ENCODE measurements at places on chromosomes 1 and 21.

DNA sequence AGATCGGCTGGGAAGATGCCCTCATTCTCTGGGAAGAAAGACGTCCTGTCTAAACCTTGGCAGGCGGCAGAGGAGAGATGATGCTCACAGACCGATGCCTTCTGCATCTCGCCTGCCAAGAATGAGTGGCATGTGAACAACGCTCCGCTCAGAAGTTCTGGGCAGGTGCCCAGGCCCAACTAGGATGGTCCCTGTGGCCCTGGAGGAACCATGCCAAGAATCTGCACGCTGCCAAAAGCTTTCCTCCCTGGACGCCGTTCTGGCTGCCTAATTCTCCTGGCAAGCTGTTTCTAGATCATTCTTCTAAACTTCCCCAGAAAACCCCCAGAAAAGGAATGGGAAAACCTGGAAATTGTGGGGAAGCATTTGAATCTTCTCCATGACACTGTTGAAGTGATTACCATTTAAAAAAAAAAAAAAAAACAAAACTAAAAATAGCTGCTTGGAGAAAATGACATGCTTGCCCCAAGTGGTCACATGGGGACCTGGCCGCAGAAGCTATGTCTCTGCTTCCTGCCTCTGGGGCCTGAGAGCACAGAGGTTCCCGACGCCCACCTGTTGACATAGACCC, 440.9 kb downstream of the PRDM2 start:
- DNase-seq: no peak

DNA sequence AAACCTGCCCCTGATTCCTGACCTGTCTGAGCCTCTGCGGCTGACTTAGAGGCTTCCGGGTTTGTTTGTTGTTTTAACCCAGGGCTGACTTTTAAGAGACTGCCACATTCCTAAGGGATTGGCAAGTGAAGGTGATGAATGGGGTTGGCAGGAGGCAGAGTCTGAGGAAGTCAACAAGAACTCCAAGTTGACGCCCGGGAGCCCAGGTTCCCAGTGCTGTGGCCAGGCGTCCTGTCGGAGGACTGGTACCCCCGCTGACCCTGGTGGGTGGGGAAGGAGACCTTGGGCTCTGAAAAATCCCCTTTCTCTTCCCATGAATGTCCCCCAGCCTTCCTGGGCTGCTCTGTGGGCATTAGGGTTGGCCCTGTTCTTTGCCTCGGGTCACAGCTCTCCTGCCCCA, 19.7 kb upstream of the EPS8L3 start:
- no peak for DNase-seq

DNA sequence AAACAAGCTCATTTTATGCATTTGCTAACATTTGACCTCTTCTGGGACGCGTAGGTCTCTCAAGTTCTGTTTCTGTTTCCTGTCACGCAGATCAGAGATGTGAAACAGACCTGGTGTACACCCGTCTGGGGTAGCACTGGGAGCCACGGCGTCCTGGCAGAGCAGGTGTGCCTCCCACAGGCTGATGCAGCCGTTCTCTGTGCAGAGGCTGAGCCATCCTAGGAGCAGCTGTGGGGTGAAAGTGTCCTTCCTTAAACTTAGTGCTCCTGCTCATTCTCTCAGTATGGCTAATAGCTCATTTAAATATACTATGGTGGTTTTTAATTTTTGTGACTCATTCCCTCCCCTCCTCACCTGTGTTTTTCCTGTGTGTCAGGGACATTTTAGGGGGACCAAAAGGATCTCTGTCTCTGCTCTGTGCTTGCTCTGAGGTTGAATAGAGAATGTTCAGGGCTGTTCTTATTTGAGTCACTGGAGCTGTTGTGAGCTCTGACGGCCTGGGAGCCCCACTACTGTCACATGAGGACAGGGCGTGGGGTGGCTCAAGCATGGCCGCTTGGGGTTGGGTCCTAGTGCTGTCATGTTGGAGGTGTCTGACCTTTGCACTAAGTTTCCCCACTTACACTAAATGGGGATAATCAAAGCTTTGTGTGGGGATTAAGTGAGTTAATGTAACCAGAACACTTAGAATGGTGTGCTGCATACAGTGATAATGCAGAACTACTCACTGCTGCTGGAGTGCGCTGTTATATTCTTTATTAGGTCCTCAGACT, 43.0 kb downstream of the GALNT2 start:
- DNase-seq: no peak

GRCh38 chr21:29647353-29647781, 292.4 kb downstream of the GRIK1 start:
- no peak for DNase-seq

DNA sequence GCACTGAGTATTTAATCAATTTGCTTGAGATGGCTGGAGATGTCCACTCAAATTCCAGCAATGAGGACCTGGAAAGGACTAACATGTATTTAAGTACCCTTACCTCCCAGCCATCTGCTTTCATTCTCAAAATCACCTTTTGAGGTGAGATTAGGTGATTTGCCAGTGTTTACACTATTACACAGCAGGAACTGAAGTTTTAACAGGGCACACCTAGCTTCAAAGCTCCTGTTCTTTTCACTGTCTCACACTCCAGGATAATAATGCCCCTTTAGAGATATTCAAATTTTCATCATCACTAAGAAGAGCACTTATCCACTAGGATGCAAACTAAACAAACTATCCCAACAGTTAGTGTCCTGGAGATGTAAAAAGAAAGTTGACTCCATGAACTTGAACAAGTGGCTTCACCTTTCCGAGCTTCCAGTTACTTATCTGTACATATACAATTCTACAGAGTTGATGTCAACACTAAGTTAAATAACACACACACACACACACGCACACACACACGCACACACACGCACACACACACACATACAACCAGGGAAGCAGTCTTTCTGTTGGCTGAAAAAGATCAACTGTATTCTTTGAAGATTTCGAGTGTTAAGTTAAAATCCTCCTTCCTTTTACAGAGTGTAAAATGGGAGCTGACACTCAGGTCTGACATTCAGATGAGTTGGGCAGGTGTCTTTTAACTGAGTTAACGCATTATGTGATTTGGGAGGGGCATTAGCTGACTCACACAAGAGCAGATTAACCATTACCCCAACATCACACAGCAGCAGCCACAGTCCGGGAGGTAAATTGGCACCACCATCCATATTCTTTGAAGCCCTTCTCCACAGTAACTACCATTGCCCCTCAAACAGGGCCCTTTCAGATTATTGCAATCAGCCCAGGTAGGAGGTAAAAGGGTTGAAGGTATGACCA, 15.5 kb upstream of the JAK1 start:
- no peak for DNase-seq

- no peak for DNase-seq
Observed at GRCh38 chr1:167587872-167588271, 34.3 kb upstream of the CREG1 start.

DNA sequence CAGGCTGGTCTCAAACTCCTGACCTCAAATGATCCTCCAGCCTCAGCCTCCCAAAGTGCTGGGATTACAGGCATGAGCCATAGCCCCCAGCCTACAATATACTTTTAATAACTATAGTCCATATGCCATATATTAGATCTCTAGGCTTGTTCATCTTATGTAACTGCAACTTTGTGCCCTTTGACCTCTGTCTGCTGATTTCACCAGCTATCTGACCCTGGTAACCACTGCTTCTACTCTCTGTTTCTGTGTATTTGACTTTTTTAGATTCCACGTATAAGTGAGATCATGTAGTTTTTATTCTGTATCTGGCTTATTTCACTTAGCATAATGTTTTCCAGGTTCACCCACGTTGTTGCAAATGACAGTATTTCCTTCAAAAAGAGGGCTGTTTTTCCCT, 25.5 kb downstream of the STUM start:
- no peak for DNase-seq

DNA sequence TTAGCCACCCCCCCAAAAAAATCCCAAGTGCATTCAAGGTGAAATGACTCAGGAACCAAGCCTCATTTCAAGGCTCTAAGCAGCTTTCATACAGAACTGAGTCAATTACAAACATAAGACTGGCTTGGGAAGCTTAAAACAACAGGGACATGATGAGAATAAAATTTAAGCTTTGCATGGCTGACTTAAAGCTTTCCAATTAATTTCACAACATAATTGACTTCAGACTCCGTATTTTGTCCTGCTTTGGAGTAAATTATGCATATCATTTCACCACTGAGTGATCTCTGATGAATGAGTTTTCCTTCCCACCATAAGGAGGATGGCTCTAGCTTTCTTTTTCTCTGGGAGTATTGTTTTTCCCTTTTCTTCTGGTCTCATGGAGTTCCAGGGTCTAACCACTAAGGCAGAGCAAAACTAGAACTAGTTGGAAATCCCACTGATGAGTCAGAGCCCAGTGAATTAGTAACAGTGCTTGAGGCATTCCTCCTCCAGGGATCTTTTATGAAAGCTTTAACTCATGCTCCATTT, 72.8 kb downstream of the XCL2 start:
- DNase-seq: no peak
